Glomerular endothelial cell (primary cell): ENCODE measurements at places on chromosomes 7 and 10.

- DNase-seq = no peak
These were observed 77.1 kb downstream of the ENO4 start for GRCh38 chr10:116926426-116926825.

GRCh38 chr7:55556031-55556430 is 16.3 kb downstream of the VOPP1 start:
- no peak for DNase-seq

- DNase-seq = no peak
These were observed 35.6 kb downstream of the PLAU start for GRCh38 chr10:73946253-73947145.

- DNase-seq = no peak
These were observed 60.8 kb upstream of the BTRC start for GRCh38 chr10:101293007-101293723.

DNA sequence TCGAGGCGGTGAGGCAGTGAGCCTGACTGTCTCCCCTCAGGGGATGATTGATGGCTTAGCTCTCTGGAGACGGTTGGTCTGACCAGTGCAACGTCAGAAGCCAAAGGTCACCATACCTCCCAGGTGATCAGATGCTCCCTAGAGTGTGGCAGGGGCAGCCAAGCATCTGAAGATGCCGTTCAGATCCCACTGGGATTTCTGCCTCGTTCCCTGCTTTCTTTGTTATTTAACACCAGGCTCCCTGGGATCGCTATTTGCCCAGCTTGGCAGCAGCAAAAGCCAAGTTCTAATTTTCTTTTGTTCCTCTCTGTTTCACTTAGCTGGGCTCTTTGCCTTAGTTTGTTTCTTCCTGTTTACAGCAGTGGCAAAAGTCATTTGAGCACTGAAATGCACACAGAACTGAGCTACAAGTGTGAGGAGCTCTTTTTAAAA is 53.5 kb upstream of the SVIL start:
- no peak for DNase-seq

DNA sequence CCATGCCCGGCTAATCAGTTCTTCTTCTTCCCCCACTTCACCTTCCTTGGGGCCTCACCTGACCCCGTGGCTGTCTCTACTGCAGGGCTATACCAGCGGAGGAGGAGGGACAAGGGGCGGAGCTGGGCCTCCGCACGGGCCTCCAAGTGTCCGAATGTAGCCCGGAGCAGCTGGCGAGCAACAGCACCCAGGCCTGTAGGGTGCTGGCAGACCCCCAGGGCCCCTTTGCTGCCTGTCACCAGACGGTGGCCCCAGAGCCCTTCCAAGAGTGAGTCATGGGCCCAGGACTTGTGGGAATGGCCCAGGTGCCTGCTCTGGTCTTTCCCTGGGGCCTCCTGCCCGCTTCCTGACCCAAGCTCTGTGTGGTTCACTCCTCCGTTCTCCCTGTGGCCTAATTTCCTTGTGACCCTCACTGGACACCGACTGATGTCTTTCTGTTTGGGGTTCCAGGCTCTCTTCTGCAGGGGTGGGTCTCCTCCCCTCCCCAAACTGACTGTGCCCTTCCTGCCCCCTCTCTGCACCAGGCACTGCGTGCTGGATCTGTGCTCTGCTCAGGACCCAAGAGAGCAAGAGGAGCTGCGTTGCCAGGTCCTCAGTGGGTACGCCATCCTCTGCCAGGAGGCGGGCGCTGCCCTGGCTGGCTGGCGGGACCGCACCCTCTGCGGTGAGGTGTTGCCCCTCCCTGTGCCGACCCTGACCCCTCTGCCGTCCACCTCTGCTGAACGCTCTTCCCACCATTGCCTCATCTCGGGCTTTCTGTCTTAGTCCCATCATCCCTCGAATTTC is 35.2 kb downstream of the EPHB4 start:
- no peak for DNase-seq
